ENCODE measurements at places on chromosomes 6 and 20.

DNA sequence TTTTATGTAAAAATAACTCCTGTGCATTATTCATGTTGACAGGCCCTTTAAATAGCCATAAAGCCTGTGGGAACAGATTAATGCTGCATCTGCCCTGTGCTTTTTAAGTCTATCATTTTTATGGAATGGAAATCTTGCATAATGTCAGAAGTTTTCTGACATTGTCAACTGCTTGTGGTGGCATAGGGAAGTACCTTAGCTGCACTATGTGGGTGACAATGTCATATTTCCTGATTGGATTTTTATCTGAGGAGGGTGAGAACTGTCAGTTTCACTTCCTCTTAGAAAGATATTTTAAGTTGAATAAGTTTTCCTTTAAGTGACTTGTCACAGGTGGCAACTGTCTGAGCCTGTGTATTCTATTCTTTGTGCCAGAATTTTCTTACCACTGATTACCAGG lies 267.9 kb downstream of the PLCB1 start:
- no peak for DNase-seq

DNA sequence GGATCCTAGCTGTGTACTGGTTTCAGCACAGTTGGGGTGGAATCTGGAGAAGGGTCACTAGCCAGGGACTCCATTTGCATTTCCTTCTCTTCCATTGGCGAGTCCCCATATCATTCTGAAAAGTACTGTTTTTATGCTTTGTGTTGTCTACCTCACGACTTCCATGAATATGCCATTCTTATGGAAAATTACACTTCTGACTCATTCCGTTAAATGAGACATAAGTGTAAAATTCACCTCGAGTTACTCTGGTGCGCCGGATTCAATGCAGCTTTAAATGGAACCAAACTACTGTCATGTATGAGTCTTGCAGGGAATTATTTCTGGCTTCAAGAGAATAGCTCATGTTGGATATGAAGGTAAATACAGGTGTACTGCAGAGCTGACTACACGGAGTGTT lies 99.2 kb downstream of the PDE7B start:
- DNase-seq, result no peak

DNA sequence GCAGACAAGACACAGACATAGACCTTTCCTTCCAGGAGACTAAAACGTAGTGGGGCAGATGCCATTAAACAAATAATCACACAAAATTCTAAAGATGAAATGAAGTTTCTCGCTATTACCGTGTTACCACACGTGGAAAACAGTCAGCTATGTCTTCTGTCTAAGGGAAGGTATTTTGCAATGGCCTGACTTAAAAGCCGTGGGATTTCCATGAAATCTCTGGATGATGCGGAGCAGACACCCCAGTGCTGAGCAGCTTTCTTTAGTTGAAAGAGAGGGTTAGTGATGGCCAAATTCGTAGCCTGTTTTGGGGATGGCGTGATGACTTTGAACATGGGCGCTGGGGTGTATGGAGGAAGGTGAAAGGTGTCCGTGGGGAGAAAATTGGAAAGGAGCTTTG lies 281.8 kb downstream of the NRN1 start:
- no peak for DNase-seq

DNA sequence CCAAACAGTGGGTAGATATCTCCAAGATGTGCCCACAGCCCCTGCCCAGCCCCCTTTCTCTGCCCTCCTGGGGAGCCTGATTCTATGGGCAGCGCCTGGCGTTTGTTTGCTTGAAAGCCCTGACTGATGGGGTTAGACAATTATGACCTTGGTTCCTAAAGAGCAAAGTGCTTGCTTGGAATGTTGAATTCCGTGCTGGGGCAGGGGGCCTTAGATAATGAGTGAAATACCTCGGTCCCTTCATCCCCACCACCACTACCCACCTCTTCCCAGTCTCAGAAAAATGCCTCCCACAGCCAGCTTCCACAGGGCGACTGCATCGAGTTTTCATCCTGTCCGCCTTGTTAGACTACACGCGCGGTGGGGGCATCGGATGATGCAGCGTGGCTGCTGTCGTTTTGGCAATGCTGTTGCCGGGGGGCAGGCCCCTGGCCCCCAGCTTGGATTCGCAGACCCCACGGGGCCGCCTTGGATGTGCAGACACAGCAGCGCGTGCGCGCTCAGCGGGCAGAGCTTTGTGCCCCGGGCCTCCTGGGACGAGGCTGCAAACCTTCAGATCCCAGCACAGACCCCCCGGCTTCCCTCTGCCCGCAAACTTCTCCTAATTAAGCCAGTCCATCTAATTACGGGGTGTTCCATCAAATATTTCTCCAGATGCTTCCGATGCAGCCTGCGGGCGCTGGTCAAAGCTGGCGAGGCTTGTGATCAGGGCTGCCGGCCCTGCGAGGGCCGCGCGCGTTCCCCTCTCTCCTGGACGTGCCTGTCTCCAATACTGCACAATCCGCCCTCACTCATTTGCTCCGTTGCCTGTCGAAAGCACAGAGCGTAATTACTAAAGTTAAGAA lies 86.1 kb downstream of the LINC00237 start:
- no peak for DNase-seq

DNA sequence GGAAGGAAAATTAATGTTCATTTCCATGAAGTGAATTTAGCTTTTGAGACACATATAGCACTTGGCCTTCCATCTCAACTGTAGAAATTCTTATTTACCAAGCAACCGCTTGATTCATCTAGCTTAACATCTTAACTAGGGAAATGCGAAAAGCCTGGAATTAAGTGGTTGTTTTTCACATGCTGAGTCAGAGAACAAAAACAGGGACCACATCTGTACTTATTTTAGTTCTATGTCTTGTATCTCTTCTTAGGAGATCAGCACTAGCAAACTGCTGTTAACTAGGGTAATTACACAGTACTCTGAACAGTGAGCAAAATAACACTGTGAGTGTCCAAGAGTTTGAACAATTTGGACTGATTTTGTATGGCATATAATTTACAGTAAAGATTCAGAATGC lies 590.9 kb upstream of the NRSN1 start:
- no peak for DNase-seq

- DNase-seq, result no peak
Measured at GRCh38 chr6:16698997-16699868, 62.0 kb downstream of the ATXN1 start.

- DNase-seq, result no peak
Measured at GRCh38 chr6:111976139-111976538, 77.8 kb upstream of the CCN6 start.

- no peak for DNase-seq
Measured at GRCh38 chr6:50145125-50145524, 95.4 kb upstream of the DEFB112 start.

DNA sequence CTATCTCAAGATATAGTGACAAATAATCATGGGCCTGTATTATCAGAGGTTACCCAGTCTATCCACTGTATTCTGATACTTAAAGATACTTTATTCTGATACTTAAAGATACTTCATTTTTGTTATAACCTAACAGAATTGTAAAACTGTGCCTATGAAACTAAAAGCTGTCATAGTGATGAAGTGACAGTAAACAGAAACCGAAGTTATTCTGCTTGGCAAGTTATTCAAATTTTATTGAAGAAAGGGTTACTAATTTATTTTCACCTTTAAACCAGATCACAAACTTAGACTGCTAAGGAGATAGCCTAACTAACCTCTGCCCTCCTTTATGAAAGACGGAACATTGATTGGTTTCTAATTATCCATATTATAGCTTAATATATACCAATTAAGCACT lies 604.6 kb upstream of the IMPG1 start:
- DNase-seq, result no peak

DNA sequence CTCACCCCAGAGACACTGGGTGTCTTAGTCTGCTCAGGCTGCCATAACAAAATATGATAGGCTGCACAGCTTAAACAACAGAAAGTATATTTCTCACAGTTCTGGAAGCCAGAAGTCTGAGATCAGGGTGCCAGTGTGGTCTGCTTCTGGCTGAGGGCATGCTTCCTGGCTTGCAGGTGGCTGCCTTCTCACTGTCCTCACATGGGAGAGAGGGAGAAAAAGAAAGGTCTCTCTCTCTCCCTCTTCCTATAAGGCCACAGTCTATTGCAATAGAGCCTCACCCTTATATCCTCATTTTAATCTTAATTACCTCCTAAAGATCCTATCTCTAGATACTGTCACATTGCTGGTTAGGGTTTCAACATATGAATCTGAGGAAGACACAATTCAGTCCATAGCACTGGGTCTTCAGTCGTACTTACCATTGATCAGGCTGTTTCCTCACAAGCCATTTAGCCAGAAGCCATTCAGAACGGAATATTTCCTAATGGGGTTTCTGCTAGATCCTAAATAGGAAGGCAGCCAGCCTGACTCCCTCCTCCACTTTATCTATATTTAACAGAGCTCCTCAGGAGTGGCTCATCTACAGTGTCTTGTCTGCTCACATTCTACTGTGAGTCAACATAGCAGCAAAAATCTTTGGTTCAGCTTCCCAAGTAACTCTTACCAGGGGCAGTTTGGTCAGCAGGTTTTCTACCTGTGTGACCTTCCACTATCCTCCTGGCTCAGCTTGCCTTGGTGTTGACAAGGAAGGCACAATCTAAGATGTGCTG lies 42.2 kb downstream of the CD164 start:
- no peak for DNase-seq

GRCh38 chr6:159169557-159170332 lies 545 bp downstream of the FNDC1 start:
- DNase-seq, result no peak

DNA sequence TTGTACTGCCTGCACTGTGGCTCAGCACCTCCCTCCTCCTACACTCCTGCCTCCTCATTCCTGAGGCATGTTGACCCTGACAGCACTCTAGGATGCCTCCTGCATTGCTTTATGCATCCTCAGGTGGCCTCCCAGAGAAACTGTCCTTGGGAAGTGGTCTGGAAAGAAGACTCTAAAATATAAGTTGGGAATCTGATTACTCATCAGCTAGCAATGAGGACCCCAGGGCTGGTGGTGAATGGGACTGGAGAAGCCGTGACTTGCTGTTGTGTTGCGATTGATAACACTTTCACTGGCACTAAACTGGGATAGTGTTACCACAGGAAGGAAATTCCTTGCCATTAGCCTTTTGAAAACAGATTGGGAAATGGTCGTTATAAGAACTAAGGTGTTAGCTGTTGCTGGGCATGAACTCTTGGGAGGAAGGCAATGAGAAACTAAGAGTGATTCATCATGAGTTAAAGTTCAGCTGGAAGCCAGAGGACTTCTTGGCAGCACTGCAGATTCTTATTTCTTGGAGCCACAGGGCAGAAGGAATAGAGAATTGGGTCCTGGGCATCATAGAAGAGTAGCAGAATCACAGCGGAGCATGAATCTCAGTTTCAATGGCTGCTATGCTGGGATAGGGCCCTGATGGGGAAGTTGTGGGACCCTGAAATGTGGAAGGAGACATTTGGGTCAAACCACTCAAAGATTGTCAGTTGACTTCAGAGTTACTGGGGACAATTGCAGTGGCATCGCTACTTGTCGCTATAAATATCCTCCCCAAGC lies 10.1 kb upstream of the SIRPD start:
- no peak for DNase-seq

GRCh38 chr6:81451787-81452186 lies 300.7 kb downstream of the TENT5A start:
- peak; percentile 32 for DNase-seq

DNA sequence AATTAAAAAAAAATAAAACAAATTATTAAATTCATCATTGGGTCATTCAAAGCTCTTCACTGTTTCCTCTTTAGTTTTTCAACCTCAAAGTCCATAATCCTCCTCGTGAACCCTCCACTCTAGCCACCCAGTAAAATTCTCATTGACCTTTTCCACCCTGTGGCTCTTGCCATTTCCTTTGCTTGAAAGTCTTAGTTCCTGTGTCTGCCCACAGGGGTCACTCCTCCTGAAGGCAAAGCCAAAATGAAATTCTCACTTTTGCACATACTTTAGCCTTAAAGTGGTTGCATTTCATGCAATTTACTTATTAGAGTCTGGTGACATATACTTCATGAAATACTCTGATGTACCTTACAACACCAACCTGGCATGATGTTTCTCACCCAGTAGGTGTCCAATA lies 263.7 kb downstream of the BMP2 start:
- no peak for DNase-seq

DNA sequence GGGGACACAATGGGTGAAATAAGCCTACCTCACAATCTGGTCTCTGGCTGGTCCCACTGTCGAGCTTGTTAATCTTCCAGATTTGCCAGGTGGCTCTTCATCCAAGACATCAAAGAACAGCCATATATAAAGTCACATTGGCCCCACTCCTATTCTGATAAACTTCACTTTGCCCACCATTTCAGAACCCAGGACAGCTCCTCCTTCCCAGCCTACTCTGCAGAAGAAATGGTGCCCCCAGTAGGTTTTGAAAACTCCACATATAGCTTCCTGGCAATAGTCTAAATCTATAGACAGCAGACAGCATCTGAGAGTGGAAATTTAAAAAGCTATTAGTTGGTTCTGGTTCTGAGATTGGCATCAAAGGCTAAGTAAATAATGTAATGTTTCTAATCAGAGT lies 143.1 kb upstream of the PCSK2 start:
- DNase-seq, result no peak

- DNase-seq, result no peak
Measured at GRCh38 chr20:44768854-44769480, 23.3 kb downstream of the KCNK15 start.

- DNase-seq, result no peak
Measured at GRCh38 chr20:49792006-49792405, 20.6 kb upstream of the SLC9A8 start.

DNA sequence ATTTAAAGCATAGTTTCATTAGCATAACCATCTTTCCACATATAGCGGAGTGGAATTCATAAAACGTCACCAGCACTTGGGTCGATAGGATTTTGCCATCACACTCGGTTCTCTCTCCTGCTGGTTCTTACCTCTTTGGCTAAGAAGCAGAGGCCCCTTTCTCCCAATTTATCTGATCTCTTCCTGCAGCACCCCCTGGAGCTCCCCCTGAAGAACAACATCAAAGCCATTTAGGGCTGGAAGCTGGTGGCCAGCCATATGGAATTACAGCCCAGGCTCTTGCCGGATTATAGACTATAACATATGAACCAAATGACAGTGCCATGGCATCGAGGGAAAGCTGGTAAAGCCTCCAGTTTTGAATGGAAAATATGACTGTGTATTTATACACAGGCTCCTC lies 6.4 kb upstream of the KIF6 start:
- no peak for DNase-seq

DNA sequence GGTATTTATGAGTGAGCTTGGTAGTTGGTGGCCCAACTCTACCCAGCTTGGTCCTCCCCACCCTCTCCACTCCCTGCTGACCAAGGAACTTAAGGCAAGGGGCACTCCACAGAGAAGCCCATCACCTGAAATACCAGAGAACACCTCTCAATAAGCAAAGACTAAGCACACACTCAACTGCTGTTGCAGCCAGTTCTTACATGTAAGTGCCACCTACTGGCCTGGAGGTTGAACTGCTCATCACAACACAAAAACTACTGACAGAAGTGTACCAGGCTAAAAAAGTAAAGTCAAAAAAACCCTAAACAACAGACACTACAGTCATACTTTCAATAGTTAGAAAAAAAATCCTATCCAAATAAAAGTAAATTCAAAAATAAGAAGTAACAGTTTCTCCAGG lies 146.2 kb downstream of the FAM83B start:
- no peak for DNase-seq
